ENCODE measurements at places on chromosomes 5 and 9. TPM values are rescaled to one million over a fixed set of nuclear protein-coding genes. Genes with fewer than 3 reads are reported as not detected.

The SMIM3 gene
- 28.3 TPM for total RNA-seq

The CA9 gene
- total RNA-seq: 0.55 TPM

The BAAT gene
- total RNA-seq: 1.0 TPM

The TAS2R1 gene
- not detected for total RNA-seq

The SUSD3 gene
- 4.8 TPM for total RNA-seq

The FBXO10 gene
- 8.0 TPM for total RNA-seq

The HSDL2 gene
- 56.3 TPM for total RNA-seq

The ORM2 gene
- 3.9 TPM for total RNA-seq

The ACER2 gene
- 5.5 TPM for total RNA-seq

The FRMPD1 gene
- not detected for total RNA-seq

The SLF1 gene
- total RNA-seq: 6.2 TPM

The ARHGEF28 gene
- total RNA-seq: 22.3 TPM

The GABRA1 gene
- not detected for total RNA-seq

The PCDHB9 gene
- 2.5 TPM for total RNA-seq

The GNA14 gene
- 15.7 TPM for total RNA-seq

The POU5F2 gene
- 1.6 TPM for total RNA-seq

The IFNA21 gene
- not detected for total RNA-seq

The FGFR4 gene
- total RNA-seq: 109 TPM

The CRB2 gene
- 0.93 TPM for total RNA-seq

The SHOC1 gene
- total RNA-seq: not detected

The DNAH5 gene
- total RNA-seq: 4.6 TPM

The INSL6 gene
- not detected for total RNA-seq

The TMEM215 gene
- not detected for total RNA-seq

The ZBTB5 gene
- total RNA-seq: 10.1 TPM

The IL3 gene
- not detected for total RNA-seq

The LRRTM2 gene
- total RNA-seq: 0.52 TPM

The SPATA31D3 gene
- total RNA-seq: not detected

The TAF11L5 gene
- not detected for total RNA-seq

The LRRC19 gene
- total RNA-seq: 0.64 TPM

The MTAP gene
- total RNA-seq: 40.6 TPM

The TCERG1 gene
- 46.3 TPM for total RNA-seq

The AHRR gene
- 11.3 TPM for total RNA-seq

The WDR41 gene
- 35.7 TPM for total RNA-seq

The RAB3C gene
- 0.67 TPM for total RNA-seq

The ABLIM3 gene
- total RNA-seq: 31.9 TPM

The POLK gene
- total RNA-seq: 38.2 TPM

The TBCA gene
- 120 TPM for total RNA-seq

The PCDHB11 gene
- total RNA-seq: 2.0 TPM

The ACOT12 gene
- not detected for total RNA-seq
